Stimulated activated CD4-positive, alpha-beta T cell treated with anti-CD3 and anti-CD28 coated beads, TNF-alpha, amount 100 ng/mL, for 48 hours (primary cell): ENCODE measurements at places on chromosomes 5 and 9.
A peak's percentile ranks its signal among the peaks of the same experiment; 100 is the strongest.

DNA sequence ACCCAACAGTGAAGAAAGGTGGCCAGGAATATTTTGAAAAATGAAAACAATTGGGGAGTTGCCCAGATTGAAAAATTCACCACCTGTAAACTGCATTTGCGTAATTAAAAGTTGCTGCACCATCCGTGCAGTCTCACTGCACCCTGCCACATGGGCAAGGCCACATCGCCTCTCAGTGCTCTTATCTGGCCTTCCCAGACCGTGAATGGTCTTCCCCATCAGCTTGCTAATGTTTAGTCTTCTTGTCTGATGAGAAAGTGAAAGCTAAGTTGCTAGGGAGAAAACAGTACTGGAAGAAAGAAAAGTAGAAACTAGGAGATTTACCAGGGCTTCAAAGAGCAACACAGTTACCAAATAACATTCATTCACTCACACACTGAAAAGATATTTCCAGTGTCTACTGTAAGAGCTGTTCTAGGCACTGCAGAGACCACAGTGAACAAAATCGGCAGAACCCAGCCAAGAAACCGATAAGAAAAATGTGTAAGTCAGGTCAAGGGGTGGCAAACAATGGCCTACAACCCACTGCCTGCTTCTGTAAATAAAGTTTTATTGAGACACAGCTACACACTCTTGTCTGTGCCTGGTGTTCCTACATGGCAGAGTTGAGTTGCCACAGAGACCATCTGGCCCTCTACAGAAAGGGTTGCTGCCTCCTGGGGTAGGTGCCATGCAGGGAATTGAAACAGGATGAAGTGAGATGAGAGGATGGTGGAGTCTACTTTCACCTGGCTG, 51.2 kb upstream of the CTSL start:
- no peak for DNase-seq

DNA sequence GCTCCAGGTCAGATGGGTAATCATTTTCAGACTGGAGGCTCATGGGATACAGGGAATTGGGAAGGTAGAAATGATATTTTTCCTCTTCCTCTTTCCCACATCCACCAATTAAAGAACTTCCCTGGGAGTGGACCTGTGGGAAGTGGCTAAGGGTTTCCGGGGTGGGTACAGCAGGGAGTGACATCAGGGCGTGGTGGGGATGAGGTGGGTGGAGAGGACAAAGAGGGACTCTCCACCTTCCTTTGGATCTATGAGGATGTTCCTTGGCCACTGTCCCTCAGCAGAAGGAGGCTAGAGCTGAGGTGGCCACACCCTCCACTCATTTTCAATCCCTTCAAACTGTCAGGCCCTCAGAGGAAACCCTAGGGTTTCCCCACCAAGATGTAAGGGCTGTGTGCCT, 54.7 kb downstream of the IRF1 start:
- no peak for DNase-seq

- no peak for DNase-seq
Measured at GRCh38 chr9:86788456-86788855, 158.8 kb downstream of the GAS1 start.

- DNase-seq = no peak
Measured at GRCh38 chr9:86459191-86459590, 105.0 kb upstream of the TUT7 start.

DNA sequence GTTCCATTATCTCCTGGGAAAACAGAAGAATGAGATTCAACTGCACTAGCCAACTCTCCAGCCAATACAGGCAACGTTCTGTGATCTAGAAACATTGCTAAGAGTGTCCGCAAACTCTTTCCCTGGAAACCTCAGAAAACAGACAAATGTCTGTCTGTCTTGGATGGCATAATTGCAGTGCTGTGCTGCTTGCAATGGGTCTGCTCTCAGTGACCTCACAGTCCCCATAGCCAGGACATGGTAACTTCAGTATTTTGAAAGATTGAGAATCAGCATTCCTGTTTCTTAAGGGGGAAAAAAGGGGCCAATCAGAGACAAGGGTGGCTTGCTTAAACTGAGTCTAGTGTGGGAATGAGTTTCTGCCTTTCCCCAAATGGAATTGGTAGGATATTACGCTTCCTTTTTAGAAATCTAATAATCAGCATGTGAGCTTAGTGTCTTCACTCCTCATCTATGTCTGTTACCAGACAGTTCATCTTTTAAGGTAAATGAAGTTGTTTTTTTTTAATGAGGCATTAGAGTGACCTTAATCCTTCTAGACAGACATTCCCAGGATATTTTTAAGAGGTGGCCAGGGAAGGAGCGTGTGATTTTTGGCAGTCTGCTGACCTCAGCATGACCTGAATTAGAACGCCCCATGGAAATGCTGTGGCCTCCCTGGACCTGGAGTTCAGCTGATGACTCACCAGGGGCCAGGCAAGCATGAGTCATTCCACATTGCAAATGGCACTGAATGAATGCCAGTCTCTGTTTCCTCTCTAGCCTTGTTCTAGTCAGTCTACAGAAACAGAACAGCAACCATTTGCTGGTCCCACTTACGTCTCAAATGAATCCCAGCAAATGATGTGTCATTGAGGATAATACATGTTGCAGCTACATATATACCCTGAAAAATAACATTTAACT, 210.2 kb upstream of the ACTBL2 start:
- DNase-seq = peak; percentile 8

DNA sequence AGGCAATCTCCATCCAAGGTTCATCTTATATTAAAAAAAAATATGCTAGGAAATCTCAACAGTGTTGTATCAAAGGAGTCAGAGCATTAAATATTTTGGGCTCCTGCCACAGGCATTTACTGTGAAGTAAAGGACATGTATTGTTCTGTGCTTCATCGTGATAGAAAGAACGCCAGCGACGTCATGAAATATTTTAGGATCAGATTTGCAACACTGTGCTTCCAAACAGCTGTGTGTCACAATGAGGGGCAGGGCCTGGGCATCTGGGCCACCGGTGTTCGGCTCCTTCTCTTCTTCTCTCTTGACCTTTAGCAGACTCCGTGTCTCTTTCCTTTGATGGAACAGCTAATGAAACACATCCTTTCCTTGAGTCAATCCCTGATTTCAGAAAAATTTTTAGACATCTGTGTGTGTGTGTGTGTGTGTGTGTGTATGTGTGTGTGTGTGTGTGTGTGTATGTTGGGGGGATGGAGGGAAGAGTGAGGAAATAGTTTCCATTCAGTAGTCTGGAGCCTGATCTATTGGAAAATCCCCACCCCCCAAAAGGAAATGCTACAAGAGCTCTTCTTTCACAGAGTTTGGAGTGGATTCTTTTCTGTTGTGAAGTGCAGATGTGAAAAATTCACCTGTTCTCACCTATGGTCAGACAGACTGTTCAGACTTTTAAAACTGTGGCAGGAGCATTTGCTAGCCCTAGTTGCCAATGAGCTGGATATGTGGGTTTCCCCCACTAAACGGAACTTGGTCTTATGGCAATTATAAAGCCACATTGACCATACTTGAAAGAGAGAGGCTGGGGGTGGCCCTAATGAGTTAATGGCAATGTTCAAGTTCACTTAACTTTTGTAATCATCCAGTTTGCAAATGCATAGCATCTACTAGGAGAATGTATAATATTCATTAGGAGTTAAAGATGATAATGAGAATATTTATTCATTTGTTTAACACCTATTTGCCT, 18.1 kb upstream of the TNC start:
- no peak for DNase-seq

GRCh38 chr5:112412346-112412745, 6.7 kb downstream of the EPB41L4A start:
- no peak for DNase-seq

GRCh38 chr5:149860801-149861322, 83.7 kb downstream of the PDE6A start:
- DNase-seq = no peak

DNA sequence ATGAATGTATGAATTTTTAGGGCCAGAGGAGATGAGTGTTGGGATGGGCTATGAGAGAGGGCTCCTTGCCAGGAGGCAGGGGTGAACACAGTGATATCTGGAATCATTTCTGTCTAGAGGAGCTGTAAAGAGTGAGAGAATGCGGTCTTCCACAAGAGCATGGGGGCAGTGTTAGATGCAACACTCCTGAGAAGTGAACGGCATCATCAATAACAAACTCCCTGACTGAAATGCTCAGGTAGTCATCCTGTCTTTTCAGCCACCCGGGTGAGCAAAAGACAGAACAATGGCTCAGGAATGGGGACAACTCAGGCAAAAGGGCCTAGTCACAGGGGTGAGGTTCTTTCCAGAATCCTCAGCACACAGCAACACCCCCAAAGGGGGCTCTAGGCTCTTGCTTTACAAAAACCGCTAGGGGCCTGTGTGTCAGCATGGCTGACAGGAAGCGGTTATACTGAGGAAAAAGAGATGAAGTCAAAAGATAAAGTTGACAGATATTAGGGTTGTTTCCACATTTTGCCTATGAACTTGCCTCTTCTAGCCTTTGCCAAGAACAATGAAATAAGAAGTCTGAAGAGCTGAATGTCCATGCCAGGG, 104.6 kb upstream of the LRRTM2 start:
- DNase-seq = no peak

DNA sequence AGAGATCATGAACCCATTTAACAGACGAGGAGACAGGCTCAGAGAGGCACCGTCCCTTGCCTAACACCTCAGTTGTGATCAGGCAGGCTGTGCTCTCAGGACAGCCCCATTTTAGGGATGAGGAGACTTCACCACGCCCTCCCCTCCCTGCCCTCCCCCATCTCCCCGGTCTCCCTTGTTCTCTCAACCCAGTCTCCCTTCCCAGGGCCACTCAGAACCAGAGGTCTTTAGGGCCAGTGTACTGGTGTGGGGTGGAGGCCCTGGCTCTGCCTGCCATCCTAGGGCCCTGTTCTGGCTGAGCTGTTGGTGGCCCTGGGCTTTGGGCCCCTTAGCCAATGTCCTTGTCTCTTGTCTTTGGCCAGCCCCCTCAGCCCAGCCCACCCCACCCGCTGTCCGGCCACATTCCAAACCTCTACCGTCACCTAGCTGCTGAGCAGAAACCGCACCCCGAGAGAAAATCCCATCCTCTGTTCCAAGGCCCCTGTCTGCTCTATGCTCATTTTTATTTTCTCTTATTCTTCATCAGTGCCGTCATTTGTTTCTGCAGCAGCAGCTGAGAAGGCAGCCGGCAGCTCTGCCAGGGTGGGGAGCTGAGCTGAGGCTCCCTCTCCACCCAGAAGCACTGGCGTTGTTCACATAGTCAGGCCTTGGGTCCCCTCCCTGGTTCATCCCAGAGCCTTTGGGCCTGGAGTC, 33.9 kb downstream of the OLFML2A start:
- DNase-seq = no peak

- DNase-seq = no peak
Measured at GRCh38 chr9:73143711-73144328, 7.8 kb upstream of the ANXA1 start.
